ENCODE measurements at places on chromosomes 3 and 15.

DNA sequence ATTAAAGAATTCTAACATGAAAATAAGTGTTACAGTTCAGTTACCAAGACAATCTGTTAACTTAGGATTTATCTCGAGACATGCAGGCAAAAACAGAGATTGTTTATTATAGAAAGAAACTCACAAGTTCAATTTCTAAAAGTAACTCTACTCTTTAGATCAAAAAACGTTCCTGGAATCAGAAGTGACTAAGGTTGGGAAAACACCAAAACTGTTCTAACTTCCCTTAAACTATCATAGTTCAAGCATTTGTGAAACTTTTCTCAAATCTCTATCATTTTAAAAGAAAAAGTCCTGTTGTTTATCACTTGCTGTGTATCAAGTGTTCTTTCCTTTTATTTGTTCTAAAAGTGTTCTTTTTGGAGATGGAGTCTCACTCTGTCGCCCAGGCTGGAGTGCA lies 8.7 kb downstream of the WDR82 start:
- H3K27me3 ChIP-seq: no peaks in the 10 kb centered on the region
- H3K4me1 ChIP-seq: peaks cover 21% of the 10 kb centered on the region

GRCh38 chr15:25947323-25948314 lies 84.5 kb upstream of the ATP10A start:
- DNase-seq: no peak
- no peak overlapping the region for H3K27ac ChIP-seq
- no peaks in the 10 kb centered on the region for H3K4me1 ChIP-seq
- H3K27me3 ChIP-seq: no peaks in the 10 kb centered on the region
- no peaks in the 10 kb centered on the region for H3K36me3 ChIP-seq
- no peak overlapping the region for H3K4me3 ChIP-seq

DNA sequence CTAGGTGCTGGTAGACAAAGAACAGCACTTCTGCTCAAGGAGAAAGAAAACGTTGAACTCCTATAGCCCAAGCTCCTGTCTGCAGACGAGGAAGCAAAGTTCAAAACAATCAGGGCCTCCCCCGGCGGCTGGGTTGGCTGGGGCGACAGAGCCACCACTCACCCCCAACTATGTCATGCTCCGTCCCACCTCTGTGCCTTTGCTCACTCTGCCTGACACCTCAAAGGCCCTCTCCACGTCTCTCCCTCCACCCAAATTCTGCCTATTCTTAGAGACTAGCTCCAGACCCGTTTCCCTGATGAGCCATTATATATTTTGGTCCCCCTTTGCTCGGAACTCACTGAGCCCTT lies 304.3 kb downstream of the TLE3 start:
- no peaks in the 10 kb centered on the region for H3K27me3 ChIP-seq
- no peaks in the 10 kb centered on the region for H3K36me3 ChIP-seq
- H3K27ac ChIP-seq: no peak overlapping the region
- no peak overlapping the region for H3K4me3 ChIP-seq

DNA sequence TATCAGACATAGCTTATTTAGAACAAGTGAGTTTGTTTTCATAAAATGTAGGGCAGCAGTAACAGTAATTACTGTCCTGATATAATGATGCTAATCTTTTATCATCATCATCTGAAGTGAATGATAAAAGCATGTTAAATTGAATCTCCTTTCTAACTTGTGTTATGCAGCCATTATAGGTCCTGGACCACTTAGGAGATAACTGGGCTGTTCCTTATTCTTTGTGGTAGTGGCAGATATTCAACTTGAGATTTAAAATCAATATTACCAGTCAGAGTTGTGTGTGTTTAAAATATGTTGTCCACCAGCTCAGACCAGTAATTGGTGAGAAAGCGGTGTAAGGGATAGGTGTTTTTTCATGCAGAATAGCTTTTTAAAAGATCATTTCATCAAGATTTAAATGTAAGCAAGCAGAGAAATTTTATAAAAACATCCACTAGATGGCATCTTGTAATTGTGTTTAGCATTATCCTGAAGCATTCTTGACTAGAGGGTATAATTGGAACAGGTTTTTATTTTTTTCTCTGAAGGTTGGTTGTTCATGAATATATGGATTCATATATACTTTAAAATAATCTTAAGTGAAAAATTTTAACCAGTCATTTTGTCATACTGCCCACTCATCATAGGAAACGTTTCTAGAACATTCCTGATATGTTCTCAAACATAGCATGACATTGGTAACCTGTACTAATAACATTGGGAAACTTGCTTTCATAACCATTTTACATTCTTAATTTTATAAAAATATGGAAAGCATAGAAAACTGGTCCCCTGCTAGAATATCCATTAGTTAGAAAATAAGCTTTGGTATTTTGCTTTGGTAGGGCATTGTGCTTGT lies 153.9 kb downstream of the BBX start:
- no peak overlapping the region for H3K27ac ChIP-seq
- DNase-seq: peak; percentile 63
- H3K4me1 ChIP-seq: peaks cover 7% of the 10 kb centered on the region
- H3K36me3 ChIP-seq: no peaks in the 10 kb centered on the region

GRCh38 chr15:42672444-42672843 lies 64.5 kb downstream of the CDAN1 start:
- DNase-seq: no peak
- no peak overlapping the region for H3K27ac ChIP-seq
- H3K27me3 ChIP-seq: no peaks in the 10 kb centered on the region
- peaks cover 15% of the 10 kb centered on the region for H3K36me3 ChIP-seq
- H3K4me3 ChIP-seq: no peak overlapping the region

- peak; percentile 35 for DNase-seq
- H3K4me1 ChIP-seq: no peaks in the 10 kb centered on the region
- no peaks in the 10 kb centered on the region for H3K27me3 ChIP-seq
- no peak overlapping the region for H3K4me3 ChIP-seq
- H3K36me3 ChIP-seq: no peaks in the 10 kb centered on the region
These were observed 142.4 kb downstream of the EPHB1 start for GRCh38 chr3:134937256-134938028.

DNA sequence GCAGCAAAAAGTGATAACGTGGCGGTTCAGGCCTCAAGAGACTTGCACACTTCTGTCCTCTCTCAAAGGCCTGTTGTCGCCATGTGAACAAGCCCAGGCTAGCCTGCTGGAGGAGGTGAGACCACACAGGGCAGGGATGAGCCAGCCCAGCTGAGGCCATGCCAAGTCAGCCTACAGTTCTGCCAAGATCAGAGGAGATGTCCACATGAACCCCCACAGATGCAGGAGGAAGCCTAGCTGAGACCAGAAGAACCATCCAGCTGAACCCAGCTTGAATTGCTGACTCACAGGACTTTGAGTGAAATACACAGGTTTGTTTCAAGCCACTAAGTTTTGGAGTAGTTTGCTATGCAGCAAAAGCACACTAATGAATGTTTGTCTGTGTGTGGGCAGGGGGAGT lies 50.3 kb upstream of the SEC13 start:
- H3K4me1 ChIP-seq: peaks cover 17% of the 10 kb centered on the region
- no peak overlapping the region for H3K27ac ChIP-seq
- no peaks in the 10 kb centered on the region for H3K27me3 ChIP-seq
- DNase-seq: no peak
- H3K4me3 ChIP-seq: no peak overlapping the region

DNA sequence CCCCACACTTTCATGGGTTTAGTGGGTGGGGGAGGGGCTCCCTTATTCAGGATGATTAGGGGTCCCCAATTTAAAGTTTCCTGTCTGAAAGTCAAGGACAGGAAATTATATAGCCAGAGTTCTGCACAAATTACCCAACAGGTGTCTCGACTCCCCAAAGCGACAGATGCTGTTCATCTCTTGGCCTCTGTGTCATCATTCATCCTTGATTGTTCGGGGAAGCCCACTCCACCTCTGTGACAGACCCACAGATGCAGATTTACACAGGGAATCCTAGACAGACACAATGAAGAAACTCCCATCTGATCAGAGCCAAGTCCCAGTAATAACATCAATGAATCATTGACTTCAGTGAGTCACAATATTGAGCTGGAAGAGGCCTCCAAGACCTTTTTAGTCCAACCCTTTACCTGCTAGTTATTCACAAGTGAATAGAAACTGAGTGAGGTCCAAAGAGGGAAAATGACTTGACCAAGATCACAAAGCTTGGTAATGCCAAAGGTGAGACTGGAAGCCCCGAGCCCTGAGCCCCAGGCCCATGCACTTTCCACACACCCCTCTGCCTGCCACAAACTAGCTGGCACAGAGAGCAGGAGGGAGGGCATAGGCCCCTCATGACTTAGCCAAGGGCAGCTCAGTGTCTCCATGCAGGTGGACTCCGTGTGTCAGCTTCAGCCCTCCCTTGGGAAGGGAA lies 7.9 kb upstream of the SRP14 start:
- H3K36me3 ChIP-seq: no peaks in the 10 kb centered on the region
- H3K27me3 ChIP-seq: no peaks in the 10 kb centered on the region
- no peak for DNase-seq
- H3K4me1 ChIP-seq: peaks cover 5% of the 10 kb centered on the region

DNA sequence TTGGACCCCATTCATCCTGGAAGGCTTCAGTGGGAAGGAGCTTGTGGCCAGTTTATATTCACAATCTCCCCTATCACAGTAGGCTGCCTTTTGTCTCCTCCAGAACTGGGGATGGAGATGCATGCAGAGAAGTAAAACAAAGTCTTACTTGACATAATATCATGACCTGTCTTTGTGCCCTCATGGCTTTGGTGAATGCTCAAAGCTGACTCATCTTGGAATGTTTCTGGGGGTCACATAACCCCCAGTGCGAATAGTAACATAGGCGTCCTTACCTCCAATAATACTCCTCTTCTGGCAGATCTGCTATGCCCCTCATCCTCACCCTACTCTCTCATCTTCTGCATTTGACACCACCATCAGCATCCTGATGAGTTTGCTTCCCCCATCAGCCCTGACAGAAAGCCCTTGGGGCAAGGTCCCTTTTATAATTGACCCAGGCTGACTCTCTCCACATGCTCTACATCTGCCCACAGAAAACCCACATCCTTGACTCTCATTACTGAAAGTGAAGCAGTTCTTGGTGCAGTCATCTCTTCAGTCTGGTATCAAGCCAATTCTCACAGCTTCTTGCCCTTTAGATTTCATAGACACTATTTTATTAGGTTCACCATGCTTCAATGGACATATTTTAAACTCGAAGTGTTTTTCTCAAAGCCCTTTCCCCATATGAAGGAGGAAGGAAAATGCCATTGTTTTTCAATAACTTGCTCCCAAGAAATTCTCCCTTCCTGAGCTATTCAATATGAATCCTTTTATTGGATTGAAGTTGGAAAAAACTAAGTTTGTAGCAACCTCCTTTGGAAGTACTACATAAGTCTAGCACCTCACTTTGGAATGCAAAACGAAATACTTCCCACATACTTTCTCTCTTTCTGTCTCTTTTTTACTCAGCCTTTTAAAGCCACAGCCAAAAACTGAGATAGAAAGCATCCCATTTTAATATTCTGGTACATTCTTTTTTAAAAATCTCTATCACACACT lies 36.6 kb downstream of the OSTN start:
- no peak overlapping the region for H3K4me3 ChIP-seq
- no peaks in the 10 kb centered on the region for H3K36me3 ChIP-seq
- DNase-seq: no peak
- H3K4me1 ChIP-seq: peaks cover 6% of the 10 kb centered on the region

GRCh38 chr3:122098611-122099010 lies 43.4 kb downstream of the CD86 start:
- no peak for DNase-seq
- H3K27ac ChIP-seq: no peak overlapping the region

- DNase-seq: no peak
- H3K27ac ChIP-seq: no peak overlapping the region
- H3K4me3 ChIP-seq: no peak overlapping the region
- H3K27me3 ChIP-seq: no peaks in the 10 kb centered on the region
These were observed 102.7 kb downstream of the ANP32A start for GRCh38 chr15:68717951-68718350.

DNA sequence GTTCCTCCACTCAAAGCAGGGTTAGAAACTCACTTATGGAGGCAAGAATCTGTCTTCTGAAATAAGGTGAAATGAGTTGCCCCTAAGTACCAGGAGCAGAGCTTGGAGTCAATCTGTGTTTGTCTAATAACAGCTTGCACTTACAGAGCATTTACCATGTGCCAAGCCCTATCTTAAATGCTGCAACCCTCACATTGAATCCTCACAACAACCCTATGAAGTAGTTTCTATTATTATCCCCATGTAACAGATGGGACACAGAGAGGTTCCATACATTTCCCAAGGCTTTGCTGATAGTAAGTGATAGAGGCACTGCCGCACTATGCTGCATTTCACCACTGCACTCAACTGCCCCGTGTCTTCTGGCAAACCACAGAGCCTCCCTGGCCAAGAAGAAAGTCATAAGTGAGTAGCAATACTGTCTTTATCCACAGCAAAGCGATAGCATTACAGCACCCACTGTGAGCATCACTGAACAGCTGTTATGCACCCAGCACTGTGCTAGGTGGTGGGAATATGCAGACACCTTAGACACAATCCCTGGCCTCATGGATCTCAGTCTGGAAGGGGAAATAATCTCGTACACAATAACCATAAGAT lies 141.5 kb downstream of the SSR3 start:
- no peak overlapping the region for H3K27ac ChIP-seq
- no peaks in the 10 kb centered on the region for H3K36me3 ChIP-seq
- H3K4me1 ChIP-seq: peaks cover 2% of the 10 kb centered on the region
- no peak for DNase-seq
- H3K27me3 ChIP-seq: no peaks in the 10 kb centered on the region

DNA sequence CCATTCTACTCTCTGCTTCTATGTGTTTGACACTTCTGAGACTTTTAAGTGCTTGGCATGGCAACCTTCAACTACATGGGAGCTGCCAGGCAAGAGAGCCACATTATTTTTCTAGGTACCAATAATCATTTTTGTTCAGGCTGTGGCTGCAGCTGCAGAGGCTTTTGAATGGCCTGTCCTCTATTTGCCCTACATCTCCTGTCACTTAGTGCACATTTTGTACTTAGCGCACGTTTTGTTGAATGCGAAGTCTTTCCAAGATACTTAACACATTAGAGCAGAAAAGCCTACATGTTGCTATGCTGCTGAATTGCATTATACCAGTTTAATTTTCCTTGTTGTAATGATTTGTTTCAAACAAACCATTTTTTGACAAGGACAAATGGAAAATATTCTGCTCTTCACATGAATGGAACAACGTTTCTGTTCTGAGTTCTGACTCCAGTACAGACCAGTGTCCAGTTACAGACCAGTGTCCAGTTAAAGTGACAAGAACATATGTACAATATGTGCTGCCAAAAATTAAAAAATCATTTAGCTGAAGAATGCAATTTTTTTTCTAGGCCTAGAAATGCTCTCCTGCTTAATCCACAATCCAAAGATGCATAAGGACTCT lies 113.9 kb downstream of the ABI3BP start:
- no peaks in the 10 kb centered on the region for H3K27me3 ChIP-seq
- no peaks in the 10 kb centered on the region for H3K4me1 ChIP-seq
- no peak overlapping the region for H3K4me3 ChIP-seq
- no peaks in the 10 kb centered on the region for H3K36me3 ChIP-seq

GRCh38 chr3:123163141-123163540 lies 38.6 kb upstream of the SEC22A start:
- peaks cover 2% of the 10 kb centered on the region for H3K36me3 ChIP-seq
- no peaks in the 10 kb centered on the region for H3K4me1 ChIP-seq
- DNase-seq: no peak
- H3K4me3 ChIP-seq: no peak overlapping the region
- H3K27ac ChIP-seq: no peak overlapping the region

All from lung (tissue), 17 donors.